SK-N-SH (cell line): ENCODE measurements at places on chromosomes 5 and 9.
A peak's percentile ranks its signal among the peaks of the same experiment; 100 is the strongest.

- no peak for DNase-seq
Observed at GRCh38 chr5:38465061-38465460, 91.4 kb downstream of the LIFR start.

GRCh38 chr9:92479346-92479745 is 3.0 kb downstream of the ASPN start:
- no peak for DNase-seq

DNA sequence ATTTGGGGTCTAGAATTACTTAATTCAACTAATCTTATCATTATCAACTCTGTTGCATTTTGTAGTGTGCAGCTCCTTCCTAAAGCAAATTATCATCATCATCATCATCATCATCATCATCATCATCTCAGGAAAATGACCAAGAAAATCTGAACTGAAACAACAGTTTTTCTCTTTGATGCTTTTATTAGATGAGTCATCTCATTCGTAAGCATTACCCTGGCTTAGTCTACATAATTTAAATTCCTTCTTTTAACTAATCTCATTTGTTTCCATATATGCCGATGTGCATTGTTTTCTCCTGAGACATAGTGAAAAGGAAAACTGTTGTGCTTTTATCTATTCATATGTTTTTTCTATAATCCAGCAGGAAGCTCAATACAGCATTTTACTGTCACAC is 173.0 kb upstream of the PDE4D start:
- DNase-seq, result no peak

DNA sequence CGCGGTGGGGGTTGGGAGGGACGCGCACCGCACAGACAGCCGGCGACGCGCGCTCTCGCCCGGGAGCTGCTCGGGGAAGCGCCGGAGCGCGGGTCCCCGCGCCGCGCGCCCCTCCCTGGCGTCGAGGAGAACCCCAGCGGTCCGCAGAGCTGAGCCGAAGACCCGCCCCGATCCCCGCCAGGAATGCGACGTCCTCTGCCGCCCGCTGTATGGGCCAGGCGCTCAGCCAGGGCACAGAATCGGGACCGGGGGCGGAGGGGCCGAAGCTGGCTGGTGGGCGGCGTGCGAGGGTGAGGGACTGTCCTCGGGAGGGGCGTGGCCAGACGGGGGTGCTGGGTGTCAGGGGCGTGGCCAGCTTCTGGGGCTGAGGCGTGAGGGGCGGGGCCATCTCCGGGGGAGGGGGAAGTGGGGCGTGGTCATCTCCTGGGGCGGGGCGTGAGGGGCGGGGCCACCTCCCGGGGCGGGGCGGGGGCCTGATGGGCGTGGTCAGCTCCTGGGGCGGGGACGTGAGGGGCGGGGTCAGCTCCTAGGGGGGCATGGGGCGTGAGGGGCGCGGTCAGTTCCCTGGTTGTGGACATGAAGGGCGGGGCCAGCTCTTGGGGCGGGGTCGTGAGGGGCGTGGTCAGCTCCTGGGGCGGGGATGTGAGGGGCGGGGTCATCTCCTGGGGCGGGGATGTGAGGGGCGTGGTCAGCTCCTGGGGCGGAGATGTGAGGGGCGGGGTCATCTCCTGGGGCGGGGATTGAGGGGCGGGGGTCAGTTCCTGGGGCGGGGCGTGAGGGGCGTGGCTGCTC is 965 bp downstream of the PTGDS start:
- DNase-seq, result peak; percentile 99

DNA sequence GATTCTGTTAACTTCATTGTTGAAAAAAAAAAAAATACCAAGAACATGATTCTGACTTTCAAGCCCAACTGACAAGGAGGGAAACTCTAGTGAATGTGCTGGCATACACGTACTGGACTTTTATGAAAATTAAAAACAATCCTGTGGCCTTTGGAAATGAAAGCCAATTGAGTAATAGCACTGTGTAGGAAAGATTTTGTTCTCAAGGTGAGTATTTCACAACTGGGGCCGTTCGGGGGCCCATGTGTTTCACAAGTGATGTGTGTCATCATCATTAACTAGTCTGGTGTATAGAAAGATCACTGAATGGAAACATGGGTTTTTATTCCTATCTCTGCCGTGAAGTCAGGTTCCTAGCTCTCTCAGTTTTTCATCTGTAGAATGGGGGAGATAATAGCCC is 605.0 kb upstream of the CLINT1 start:
- no peak for DNase-seq
